ENCODE measurements at places on chromosomes 11 and 22.
A peak's percentile ranks its signal among the peaks of the same experiment; 100 is the strongest.

DNA sequence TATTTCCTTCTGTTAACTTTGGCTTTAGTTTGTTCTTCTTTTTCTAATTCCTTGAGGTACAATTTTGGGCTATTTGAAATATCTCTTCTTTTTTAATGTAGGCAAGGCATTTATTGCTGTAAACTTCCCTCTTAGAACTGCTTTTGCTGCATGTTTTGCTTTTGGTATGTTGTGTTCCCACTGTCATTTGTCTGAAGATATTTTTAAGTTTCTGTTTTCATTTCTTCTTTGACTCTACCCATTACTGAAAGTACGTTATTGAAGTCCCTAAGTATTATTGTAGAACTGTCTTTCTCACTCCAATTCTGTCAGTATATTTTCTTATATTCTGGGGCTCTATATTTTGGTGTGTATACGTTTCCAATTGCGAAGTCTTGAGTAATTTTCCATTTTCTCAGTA is 77.9 kb downstream of the KCNQ1OT1 start:
- no peak for DNase-seq

DNA sequence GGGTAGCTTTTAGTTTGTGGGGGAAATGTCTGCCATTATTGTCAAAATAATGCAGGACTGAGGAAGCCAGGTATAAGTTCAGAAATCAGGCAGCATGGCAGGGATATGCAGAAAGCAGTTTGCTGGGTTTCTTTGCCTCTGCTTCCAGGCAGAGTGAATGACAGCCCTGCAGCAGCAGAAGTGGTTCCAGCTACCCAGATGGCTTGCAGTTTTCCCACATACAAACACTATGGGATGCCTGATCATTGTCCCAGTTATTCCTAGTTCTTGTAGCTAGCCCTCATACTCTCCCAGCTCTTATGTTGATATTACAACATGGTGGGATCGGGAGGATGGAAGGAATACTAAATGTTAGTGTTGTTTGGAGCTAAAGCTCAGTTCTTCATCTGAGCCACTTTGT is 2.8 kb upstream of the DIXDC1 start:
- no peak for DNase-seq

- no peak for DNase-seq
Observed at GRCh38 chr22:19875061-19875530, 20.4 kb upstream of the GNB1L start.

GRCh38 chr11:78417175-78417887 is at the start of gene GAB2:
Gene GAB2, minus strand, starts transcription at chr11:78417820. Its CDS starts 100 bp downstream, at chr11:78417720.
- no peak for DNase-seq

GRCh38 chr11:11316651-11317230 is 36.3 kb downstream of the CSNK2A3 start:
- no peak for DNase-seq

DNA sequence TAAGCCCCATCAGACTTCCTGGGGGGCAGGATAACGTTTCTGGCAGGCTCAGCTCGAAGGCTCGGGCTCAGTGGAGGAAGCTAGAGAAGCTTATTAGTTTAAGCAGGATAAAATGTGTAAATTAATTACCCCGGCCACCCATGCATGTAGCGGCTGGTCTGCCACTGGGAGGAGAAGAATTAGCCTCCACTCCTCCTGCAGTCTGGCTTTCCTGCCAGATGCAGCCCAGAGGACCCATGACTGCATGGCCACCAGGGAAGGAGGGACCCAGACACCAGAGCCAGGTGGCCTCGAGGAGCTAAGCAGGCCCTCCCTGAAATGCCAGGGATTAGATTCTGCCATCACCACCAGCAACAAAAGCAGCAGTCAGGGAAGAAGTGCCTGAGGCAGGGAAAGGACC is 32.3 kb downstream of the TRIM29 start:
- DNase-seq: no peak

DNA sequence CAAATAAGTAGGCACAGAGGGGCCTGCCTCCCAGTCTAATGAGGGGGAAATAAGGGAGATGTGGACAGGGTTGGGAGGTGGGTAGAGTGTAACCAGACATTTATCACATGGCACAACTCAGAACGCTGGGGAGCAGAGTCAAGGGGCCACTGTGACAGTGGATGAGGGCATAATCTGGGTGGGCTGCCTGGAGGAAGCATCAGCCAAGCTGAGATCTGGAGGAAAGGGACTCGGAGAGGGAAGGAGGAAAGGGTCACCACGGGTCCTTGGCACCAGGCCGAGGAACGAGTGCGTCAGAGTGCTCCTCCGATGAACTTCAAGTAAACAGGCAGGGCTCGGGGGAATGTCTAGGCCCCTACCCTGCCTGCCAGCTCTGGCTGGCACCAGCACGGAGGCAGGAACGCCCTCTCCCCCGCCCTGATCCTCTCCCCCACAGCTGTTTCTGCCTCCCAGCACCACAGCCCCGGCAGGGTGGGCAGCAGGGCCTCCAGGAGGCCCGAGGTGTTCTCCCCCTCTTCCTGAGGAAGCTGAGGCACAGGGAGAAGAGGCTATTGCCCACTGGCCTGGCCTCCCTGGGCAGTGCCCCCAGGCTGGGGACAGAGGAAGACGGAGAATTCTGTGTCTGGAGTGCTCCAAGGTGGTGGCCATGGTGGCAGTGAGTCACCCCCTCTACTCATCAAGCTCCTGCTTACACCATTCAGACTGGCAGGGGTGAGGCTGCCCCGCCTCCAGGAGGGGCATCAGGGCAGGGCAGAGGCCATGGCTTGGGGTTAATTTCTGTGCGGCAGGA is 4.2 kb downstream of the ALDH3B1 start:
- no peak for DNase-seq

DNA sequence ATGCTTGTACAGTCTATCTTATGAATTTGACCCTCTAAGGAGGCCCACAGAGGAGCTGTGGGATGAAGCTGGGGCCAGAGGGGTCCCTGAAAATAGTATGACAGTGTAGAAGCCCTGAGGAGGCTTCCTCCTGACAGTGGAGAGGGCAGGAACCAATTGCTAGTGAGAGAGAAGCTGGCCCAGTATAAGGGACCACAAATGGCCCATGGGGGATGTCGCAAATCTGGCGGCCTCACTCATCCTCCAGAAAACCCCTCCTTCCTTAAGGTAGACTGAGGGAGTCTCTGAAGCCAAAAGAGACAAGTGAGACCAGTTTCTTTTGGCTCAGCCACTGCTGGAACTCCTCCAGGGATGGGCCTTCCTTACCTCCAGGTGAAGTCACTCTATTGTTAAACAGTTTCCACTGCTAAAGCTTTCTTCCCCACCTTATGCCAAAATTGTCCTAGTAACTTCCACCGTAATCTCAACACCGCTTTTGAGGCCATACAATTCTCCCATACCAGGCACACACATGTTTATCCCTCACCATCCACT is 17.8 kb upstream of the CASTOR1 start:
- DNase-seq: no peak

GRCh38 chr11:66386171-66387069 is 14.9 kb upstream of the SLC29A2 start:
- peak; percentile 79 for DNase-seq

DNA sequence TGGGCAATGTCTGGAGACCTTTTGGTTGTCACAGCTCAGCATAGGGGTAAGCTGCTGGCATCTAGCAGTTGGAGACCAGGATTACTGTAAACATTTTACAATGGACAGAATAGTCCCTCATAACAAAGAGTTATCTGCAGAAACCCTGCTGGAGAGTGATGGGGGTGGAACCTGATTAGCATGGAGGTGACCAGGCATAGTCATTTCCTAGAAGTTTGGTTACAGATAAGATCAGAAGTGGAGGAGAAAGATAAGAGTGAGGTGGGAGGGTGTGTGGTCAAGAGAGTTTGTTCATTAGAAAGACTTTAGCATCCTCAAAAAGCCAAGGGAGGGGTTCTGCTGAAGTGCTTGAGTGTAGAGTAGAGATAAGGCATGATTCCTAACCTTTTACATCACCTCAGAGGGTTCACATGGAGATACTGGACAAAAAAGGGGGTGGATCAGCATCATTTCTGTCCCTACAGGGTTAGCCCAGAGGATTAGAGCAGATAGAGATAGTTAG is 38.8 kb downstream of the PRDM11 start:
- DNase-seq: no peak

GRCh38 chr11:36736103-36736502 is 138.1 kb upstream of the RAG2 start:
- no peak for DNase-seq

DNA sequence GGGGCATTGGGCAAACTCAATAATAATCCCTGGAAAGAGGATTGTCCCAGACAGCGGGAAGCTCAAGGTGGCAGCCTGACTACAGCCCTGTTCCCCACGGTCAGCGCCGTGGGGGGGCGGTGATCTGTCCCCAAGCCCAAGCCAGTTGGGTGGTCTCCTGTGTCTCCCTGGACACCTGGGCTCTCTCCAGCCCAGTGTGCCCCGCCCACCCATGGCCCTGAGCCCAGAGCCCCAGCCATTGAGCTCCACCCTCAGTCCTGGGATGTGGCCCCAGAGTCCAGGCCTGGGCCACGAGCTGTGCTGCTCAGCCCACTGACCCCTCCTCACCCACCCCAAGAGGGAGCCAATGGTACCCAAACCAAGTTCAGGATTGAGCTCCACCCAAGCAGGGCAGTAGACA is 27.9 kb upstream of the PDE2A start:
- DNase-seq: no peak

DNA sequence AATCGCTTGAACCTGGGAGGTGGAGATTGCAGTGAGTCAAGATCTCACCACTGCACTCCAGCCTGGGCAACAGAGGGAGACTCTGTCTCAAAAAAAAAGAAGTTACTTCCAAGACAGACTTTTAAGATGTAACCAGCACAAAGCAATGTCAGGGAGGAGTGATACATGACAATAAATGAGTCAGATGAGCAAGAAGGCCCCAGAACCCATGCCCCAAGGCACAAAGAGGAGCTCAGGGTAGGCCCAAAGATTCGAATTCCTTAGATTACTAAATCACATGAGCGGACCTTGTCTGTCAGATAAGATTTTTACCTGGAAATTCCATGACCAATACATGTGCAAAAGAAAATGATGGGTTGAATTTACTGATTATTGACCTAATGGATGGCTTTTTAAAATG is 10.5 kb upstream of the JHY start:
- DNase-seq: no peak

DNA sequence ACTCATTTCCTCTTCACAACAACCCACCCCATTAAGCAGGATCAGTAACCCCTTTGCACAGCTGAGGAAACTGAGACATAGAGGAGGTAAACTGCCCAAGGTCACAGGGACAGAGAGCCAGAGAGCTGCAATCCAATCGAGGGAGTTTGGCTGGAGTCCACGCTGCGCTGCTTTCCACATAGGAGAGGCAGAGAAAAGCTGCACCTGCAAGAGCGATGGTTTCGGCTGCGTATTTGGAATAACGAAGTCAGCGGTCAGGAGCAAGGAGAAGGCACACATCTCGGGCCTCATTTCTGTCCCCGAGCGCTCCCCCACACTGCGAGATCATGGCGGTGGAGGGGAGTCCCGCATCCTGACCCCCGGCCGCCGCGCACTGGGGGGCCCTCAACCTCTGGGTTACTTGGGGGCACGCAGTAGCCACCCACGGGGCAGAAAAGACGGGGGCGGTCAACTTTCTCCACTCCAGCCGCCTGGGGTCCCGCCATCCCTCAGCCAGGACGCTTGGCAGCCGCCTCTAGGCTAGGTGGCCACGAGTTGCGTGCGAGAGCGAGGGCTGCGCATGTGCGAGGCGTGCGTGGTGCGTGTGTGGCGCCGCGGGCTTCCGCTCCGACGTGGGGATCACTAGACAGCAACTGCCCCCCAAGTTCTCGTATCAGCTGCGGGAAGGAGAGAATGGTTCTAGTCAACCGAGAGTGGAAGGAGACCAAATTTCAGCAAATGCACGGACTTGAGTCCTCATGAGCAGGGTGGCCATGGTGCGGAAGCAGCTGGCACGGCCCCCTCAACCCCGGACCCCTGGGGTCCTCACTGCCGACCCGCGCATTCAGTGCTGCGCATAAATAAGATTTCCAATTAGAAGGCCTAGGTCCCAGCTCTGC is 42.3 kb upstream of the CLDN5 start:
- DNase-seq: no peak

DNA sequence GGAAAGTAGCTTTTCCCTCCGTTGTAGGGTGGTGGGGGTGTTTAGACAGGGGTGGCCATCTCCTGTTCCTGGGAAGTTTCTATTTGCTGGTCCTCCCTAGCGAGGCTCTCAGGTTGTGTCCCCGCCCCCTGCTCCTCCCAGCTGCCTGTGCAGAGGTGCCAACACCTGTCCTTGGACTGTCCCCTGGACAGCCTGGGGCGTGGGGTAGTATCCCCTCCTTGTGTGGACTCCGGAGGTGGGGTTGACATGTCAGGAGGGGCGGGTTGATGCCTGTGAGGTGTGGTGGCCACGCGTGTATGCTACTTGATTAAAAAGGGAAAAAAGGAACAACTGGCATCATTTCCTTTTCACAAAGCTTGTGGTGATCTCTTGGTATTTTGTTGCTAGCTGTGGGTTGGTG is 14.3 kb upstream of the RANBP1 start:
- DNase-seq: peak; percentile 30

GRCh38 chr11:126465573-126466188 is 110.2 kb downstream of the ST3GAL4 start:
- DNase-seq: no peak

DNA sequence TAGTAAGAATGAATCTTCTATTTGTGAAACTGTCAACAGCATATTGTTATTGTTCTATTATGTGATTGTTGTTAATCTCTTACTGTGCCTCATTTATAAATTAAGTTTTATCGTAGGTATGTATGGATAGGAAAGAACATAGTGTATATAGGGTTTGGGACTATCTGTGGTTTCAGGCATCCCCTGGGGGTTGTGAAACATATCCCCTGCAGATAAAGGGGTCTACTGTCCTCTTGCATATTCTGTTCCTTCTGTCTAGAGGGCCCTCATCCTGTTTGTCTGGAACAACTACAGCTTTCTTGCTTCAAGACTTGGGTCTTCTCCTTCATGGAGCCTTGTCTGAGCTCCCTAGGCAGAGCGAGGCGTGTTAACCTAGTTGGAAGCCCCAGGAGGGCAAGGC is 159.6 kb downstream of the KIRREL3 start:
- no peak for DNase-seq

DNA sequence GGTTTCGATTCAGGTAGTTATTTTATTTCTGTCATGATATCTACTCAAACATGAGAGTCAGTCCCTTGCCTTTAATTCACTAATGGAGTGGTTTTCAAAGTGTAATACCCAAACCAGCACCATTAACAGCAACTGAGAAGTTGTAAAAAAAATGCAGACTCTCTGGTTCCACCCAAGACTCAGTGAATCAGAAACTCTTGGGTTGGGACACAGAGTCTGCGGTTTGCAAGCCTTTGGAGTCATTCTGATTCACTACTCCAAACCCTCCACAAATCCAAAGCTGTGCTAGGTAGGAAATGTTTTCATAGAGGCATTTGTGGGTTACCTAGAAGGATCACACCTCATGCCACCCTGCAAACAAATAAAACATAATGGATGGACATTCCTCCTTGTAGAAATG is 340.1 kb downstream of the NTM start:
- DNase-seq: no peak

DNA sequence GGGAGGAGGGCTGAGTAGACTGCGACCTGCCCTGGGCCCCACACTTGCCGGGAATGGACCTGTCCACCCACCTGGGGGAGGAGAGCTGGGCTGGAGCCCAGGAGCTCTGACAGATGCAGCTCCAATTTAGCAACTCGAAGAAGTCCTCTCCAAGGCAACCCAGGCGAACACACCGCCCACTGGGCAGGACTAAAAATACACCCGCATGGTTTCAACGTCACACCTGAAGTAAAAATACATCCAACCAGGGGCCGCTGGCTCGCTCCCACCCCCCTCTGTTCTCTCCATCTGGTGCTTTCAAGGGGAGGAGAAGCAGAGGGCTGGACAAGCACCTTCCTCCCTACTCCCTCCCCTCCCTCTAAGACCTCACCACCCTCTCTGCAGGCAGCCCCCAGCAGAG is 119.9 kb downstream of the FEZ1 start:
- DNase-seq: peak; percentile 75

Data from Right ventricle myocardium inferior (tissue), 1 donor.